SK-N-DZ (cell line): ENCODE measurements at places on chromosomes 6 and 20.

DNA sequence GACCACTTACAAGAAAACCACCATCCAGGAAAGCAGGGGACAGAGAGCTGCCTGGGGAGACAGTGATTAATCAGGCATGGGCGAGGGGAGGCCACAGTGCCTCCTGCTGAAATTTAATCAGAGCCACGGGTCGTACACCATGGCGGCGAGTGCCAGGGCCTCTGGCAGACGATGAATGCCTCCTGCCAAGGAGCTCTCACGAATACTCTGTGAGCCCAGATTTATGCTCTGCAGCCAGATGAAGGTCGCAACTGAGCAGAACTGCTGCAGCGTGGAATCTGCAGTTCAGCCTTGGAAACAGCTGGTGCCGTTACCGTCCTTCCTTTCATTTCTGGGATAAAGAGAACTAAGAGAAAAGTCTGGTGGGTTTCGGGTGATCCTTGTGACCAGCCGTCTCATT lies 85.6 kb downstream of the BFSP1 start:
- DNase-seq = no peak

DNA sequence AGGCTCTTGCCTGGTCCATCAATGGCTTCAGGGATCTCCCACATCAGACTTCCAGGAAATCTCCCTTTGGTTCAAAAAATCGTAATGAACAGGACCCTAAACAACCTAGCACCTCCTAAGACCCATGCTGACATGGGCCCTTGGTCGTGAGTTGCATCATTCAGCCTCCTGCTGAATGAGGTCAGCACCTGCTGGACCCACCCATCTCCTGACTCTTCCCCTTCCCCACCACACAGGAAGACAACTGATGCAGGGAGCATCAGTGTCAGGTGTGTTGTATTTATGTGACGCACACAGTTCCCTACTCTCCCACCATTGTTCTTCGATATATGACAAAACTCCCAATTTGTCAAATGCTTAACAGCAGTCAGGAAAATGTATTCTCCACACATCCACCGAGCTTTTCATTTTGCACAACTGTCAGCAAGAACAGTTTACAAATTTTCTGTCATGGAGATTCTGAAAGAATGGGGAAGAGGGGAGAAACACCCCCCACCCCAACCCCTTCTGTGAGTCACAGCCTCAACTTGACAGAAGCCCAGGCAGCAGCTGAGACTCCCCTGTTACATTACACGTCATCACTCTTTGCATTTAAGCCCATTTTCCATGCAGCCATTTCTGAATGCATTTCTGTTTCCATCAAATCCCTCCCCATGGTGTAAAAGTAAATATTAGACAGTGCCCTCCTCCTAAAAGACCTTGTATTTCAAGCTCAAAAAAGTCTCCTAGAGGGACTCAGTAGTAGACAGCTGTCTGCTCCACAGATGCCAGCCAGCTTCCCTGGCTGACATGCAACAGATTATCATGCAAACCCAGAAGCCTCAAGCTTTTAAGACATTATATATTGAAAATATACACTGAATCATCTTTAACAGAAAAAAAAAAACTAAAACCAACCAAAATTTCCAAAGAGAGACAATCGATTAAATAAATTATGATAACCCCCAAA lies 577.5 kb downstream of the PTPRT start:
- no peak for DNase-seq

GRCh38 chr6:6834356-6835222 lies 246.1 kb downstream of the LY86 start:
- DNase-seq = no peak

- no peak for DNase-seq
Measured at GRCh38 chr6:36979347-36979742, 6.7 kb downstream of the MTCH1 start.

GRCh38 chr6:87723170-87724078 lies 21.4 kb upstream of the AKIRIN2 start:
- DNase-seq = peak; percentile 42

GRCh38 chr20:16066571-16066970 lies 506.7 kb downstream of the KIF16B start:
- DNase-seq = no peak

DNA sequence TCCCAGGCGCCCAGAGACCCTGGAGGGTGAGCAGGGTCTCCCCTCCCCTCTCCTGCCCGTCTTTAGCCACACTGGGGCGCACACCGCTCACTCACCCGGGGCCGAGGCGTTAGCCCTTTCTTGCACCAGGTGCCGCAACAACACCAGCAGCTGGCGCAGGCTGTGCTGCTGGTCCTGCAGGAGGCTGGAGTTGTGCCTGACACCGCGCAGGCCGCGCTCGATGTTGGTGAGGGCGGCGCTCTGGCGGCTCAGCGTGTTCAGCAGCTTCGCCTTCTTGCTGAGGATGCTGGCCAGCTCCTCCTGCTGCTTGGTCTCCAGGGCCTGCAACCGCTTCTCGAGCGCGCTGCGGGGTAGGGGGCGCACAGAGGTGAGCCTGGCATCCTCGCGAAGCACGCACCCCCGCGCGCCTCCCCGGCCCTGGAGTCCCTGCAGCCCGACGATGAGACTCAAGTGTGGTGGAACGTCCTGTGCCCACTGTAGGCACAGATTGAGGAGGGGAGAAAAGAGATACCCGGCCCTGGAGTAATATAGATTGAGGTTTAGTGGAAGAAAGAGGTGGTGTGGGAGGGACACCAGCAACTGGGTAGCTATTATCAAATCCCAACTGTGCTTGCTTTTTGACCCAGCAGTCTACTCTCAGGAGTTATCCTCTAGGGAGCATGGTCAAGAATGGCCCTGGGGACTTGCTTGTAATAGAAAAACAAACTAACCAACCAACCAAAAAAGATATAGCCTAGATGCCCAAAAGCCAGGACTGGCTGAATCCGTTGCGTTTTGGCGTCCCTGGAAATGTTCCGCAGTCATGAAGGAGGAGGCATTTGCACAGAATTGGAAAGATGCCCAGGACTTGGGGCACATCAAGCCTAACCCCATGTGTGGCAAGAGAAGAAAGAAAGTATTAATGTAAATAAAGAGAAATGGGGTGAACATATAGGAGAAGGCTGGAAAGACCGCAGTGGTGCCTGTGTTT lies 30.9 kb downstream of the ANGPT4 start:
- DNase-seq = peak; percentile 70

- DNase-seq = no peak
Measured at GRCh38 chr6:4367643-4368042, 232.3 kb upstream of the ECI2 start.

DNA sequence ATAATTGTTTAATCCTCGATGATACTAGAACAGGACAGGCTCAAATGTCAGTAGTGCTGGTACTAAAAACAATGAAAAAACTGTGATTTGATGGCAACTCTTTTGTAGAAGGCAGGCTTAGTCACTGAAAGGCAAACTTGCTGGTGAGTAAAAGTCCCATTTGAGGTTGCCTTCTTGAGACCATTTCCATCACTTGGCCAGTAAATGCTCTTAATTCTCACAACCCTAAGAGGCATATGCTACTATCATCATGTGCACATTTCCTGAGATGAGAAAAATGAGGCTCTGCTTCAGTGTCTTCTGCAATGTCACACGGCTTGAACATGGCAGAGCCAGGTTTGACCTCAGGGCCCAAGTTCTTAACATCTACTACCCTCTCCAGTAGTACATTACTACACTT lies 9.9 kb downstream of the AKIRIN2 start:
- DNase-seq = no peak

GRCh38 chr20:14337400-14338171 lies at the start of gene FLRT3:
TSS of gene FLRT3 (minus strand) at chr20:14337612. CDS start at chr20:14327506, 10,106 bp downstream.
- DNase-seq = peak; percentile 99

DNA sequence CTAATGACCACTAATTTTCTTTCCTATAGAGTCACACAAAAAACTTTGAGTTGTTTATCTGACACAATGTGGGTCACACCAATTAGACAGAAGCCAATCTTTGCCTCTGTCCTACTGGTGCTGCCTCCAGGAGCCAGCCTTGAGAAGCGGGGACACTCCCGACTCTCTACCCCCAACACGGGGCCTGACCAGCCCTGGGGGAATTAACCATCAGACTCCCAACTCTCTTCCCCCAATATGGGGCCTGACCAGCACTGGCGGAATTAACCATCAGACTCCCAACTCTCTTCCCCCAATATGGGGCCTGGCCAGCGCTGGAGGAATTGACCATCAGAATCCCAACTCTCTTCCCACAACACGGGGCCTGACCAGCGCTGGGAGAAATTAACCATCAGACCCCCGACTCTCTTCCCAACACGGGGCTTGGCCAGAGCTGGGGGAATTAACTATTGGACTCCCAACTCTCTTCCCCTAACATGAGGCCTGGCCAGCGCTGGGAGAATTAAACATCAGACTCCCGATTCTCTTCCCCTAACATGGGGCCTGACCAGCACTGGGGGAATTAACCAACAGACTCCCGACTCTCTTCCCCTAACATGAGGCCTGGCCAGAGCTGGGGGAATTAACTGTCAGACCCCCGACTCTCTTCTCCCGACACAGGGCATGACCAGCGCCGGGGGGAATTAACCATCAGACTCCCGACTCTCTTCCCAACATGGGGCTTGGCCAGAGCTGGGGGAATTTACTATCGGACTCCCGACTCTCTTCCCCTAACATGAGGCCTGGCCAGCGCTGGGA lies 12.5 kb downstream of the CST7 start:
- DNase-seq = no peak

GRCh38 chr20:46831633-46832011 lies 63.0 kb upstream of the EYA2 start:
- DNase-seq = no peak

DNA sequence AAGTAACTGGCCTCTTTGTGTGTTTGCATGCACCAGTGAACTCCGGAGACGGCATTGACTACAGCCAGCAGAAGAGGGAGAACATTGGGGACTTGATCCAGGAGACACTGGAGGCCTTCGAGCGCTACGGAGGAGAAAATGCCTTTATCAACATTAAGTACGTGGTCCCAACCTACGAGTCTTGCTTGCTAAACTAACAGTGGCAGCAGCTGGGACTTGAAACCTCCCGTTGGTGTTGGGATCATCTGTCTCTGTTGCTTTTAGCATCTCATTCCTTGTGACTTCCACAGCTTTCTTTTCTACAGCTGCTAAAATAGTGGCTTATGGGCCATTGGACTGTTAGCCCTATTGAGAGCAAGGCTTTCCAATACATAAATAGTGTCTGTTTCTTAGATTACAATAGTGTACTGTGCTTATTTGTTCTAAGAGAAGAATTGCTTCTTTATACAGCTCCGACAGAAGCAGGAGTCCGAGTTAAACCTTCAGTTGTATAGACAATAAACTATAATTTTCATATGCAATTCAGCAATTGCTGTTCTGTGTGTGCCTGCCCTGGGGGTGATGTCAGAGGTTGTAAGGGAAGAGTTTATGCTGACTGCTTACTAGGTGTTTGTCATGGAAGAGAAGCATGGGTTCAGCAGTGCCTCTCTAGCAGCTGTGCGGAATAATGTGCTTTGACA lies 99.6 kb upstream of the QKI start:
- DNase-seq = no peak

DNA sequence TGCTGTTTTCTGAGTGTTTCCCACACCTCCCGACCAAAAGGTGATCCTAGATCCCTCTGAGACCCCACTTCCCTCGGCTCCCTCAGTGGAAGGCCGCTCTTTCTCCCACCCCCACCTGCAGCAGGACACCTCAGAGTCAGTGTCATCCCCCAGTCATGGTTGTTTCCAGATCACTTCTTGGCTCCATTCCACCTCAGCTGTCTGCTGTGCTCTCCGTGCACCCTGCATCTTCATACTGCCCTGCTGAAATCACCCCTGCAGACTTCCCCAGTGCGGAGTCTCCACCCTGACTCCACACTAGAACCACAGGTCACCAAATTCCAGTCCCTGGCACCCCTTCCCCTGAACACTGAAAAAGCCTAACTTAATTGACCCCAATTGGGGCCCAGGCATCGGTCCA lies 255.1 kb upstream of the CDYL start:
- no peak for DNase-seq

DNA sequence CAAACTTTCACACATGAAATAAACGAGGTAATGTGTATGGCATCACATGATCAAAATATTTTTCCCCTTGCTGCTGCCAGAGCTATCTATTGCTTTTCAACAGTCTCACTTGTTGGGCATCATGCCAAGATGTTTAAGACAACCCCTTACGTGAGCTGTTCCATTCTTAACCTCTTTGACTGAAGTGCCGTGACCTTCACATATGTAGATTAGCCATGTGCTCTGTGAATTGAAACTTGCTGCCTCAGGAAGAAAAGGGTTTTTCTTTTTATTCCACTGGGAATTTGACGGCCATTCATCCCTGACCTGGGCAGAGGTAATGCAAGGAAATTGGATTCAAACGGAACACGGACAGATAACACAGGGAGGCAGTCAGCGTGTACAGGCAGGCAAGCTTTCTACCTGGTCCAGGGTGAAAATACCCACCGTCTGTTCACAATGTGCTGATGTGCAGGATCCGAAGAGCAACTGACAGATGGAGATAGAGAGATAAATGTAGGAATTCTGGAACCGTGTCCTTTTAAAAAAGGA lies 14.2 kb downstream of the ARID1B start:
- peak; percentile 86 for DNase-seq

DNA sequence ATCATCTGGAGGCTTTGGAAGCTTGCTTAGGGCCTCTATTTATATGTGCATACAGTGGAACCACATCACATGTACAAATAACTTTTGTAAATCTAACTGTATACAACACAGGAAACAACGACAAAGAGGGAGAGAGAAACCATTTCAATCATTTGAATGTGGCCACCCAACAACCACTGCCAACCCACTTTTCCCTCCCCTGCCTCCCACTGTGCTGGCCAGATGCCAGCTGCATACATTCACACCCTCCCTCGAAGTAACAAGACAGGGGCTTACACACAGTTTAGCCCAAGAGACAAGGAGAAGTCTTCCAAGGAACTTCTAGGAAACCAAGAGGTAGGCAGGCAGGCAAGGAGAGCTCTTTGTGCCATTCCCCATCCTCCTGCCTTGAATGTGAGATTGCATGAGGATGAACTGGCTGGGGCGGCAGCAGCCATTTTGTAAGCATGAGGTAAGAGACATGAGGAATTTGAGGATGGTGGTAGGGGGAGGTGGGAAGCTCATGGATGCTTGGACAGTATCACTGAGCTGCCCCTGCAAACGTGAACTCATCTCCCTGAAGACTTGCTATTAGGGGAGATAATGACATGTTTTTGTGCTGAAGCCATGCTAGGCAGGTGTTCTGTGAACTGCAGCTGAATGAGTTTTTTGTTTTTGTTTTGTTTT lies 18.2 kb downstream of the BMP7 start:
- DNase-seq = no peak

DNA sequence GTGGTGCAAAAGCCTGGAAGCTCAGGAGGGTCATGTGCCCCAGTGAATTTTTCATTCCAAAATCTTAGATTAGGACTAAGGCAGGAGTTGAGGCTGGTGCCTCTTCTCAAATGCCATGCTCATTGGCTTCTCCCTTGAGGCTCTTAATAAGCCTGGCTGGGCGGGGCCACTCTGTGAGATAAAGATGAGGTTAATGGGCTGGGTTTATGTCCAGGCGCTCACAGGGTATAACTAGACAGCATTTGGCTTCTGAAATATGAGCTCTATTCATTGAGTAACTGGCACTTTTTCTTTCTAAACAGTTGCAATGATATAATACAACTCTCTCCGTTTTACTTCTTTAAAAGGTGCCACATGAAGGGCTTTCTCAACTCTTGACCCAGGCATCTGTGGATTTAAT lies 156.3 kb downstream of the SCML4 start:
- peak; percentile 33 for DNase-seq
